ENCODE measurements at places on chromosomes 11 and 22.

- DNase-seq: no peak
These were observed 18.9 kb downstream of the KIRREL3 start for GRCh38 chr11:126981635-126982034.

GRCh38 chr11:2482204-2482603 lies 37.4 kb downstream of the KCNQ1 start:
- no peak for DNase-seq

- no peak for DNase-seq
These were observed 10.9 kb downstream of the SMC1B start for GRCh38 chr22:45402466-45402985.

DNA sequence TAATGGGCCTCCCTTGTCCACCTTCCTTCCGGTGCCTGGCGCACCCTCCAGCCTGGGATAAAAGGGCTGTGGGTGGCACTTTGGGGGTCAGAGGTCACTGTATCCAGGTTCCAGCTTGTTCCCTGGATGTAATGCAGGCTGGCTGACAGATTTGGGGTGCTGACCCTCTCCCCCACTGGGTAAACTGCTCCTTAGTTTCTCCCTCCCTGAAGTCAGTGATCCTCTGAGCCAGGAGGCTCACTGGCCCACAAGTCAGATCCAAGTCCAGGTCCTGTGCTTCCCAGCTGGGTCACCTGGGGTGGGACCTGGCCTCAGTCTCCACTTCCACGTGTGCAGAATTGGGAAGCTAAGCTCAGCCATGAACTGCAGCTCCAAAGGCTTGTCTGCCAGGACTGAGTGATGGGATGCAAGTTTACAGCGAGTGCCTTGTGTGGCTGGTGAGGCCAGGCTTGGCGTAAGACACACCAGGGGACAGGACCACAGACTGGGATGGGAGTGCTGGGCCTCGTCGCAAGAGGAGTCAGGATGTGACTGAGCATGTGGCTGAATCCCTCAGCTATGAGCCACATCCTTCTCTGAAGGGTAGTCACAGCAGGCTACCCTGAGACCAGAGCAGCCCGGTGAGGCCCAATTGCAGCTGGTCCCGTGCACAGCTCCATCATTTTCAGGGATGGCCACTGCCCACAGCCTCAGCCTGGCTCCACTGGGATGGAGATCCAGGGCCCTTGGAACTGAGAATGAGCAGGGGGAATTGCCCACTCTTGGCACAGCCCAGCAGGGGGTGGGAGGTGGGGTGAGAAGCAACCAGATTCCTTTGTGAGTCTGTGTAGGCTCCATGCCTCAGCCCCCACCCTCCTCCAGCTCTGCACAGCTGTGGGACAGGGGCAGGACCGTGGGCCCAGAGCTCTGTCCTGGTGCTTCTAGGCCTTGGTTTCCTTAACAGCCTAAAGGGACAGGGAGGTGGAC lies 7.2 kb downstream of the SHISA8 start:
- no peak for DNase-seq

DNA sequence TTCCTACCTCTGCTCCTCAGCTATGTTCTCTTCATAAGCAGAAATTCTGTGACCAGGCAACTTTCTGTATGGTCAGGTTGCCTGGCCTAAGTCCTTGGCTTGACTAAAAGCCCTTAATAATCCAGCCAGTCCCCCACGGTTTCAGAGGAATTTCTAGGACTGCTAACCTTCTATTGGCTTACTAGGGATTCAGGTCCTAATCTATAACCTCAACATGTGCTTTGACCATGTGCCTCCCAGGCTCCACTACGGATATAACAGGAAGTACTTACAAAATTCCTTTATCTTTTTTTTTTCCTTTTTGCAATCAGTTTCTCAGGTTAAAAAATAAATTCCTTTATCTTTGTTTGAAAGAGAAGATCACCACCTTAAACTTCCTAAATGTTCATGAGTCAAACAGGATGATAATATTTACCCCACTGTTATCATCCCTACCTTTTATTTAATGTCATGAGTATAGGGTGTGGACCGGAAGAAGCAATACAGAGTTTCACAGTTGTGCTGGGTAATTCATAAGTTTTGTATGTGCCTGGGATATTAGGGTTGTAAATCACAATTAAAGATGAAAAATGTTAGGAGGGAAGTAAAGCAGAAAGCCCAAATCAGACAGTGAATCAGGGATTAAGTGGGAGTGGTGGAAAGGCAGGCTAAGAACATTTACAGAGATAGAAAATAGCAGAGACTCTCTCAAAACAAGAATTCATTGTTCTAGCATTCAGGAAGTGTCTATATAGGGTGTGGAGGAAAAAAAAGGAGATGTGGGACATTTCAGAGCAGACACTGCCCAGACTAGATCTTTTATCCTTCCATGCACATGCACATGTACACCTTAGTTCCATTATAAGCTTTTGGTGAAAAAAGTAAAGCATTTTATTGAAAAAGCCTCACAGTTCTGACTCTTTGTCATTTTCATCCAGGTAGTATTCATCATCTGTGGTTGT lies 10.7 kb upstream of the POGLUT3 start:
- no peak for DNase-seq

- peak; percentile 72 for DNase-seq
These were observed 19.5 kb downstream of the TXN2 start for GRCh38 chr22:36461665-36462649.

DNA sequence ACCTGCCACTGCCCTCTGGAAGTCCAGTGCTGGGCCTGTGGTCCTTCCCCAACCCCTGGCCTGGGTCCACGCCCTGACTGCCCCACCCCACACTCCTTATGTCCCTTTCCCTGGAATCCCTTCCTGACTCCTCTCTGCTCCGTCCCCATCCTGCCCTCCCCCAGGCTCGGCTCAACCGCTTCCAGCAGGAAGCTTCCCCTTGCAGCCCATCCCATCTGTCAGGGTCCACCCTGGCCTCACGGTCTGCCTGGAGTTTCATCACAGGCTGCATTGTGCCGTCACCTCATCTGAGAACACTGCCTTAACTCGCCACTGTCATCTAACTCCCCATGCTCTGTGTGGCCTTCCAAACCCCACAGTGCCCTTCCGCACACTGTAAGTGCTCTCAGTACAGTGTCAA lies 64.3 kb downstream of the NAT10 start:
- DNase-seq: no peak

DNA sequence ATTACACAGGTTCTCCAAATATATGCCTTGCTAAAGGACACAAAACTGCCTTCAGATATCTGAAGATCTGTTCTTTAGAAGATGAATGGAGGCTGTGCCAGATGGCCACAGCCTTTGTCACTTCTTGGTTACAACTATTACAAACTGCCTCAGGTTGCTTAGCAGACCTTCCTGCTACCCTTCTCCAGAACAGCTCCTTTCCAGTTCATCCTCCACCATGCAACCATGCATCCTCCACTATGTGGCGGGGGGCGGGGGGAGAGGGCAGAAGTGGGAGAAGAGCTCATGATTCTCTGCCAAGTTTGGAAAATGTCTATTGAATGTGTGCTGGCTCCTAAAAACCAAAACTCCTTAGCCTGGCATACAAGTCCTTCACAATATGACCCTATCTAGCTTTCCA lies 267.5 kb downstream of the TTC28 start:
- DNase-seq: no peak

Data from fibroblast of skin of left biceps (primary cell).